ENCODE measurements at places on chromosomes 5 and 9. TPM values are rescaled to one million over a fixed set of nuclear protein-coding genes. Genes with fewer than 3 reads are reported as not detected.

CARD9 gene
- 3.0 TPM for total RNA-seq

DIAPH1 gene
- 23.3 TPM for total RNA-seq

GRCh38 chr9:68949271-68950000 is 64.5 kb downstream of the PRKACG start:
- no peak for DNase-seq

- no peak for DNase-seq
These were observed 39.1 kb upstream of the CPEB4 start for GRCh38 chr5:173848986-173849596.

GRCh38 chr5:90546216-90546837 is 12.3 kb upstream of the ADGRV1 start:
- peak; percentile 7 for DNase-seq

C1QTNF2 gene
- 12.3 TPM for total RNA-seq

GRCh38 chr5:176956756-176957155 is 49.8 kb downstream of the UIMC1 start:
- DNase-seq, result no peak

DNA sequence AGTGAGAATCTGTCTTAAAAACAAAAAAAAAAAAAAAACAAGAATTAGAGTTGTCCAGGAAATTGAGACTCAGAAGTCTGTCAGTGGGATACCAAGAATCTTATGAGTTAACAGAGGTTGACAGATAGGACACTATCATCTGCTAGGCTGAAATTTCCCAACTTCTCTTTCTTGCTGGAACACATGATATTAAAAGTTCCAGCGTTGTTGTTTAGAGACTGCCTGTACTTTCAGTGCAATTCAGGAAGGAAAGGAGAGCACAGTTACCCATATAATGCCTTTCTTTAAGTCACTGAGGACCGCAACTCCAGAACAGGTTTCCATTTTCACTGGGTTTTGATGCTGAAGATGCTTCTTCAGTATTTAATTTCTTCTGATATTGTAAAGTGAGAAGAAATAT is 13.5 kb downstream of the TRPM6 start:
- DNase-seq, result no peak

DNA sequence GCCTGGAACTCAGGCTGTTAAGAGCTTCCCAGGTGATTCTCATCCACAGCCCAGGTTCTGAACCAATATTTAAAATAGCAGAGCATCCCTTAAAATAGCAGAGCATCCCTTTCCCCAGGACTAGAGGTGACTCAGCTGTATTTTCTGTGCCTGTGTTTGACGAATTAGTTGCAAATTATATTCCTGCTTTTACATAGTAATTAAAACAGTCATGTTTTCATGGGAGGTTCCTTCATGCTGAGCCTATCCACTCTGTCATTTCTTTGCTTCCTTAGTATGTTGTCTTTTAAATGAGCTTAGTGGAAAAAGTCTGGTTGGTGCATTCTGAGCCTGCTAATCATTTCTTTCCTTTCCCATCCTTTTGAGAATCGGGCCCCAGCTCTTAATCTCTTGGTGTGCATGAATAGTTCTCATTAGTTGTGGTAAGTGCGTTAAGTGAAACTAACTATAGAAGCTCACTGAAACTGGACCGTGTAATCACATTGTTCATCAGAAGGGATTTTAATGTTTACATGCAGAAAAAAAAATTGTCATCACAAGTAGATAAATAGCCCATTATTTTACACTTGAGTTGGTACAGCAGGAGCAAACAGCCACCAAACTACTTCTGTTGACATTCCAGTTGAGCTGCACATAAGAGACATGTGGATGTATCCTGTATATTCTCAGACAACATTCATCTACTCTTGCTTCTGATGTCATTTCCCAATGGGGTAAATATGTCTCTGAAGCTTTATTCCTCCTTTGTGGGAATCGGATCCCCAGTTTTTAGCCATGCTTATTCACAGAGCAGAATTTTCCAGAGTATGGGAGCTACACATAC is 596.9 kb upstream of the WWC1 start:
- DNase-seq, result no peak

DNA sequence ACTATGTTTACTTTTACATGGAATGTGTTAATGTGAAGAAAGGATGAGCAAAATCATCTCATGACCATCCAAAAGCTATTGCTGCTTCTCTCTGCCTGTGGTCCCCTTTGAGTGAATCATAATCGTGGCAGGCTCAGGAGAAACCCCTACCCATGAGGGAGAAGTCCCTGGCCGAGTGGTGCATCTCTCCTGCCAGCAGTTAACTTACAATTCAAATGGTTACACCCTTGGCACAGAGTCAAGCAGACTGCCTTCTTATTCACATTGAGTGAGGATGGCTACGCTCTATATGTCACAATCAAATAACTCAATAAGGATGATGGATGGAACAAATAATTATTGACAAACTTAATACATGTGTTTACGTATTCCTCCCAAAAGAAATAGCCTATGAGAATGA is 179.1 kb downstream of the FGF1 start:
- peak; percentile 78 for DNase-seq

DNA sequence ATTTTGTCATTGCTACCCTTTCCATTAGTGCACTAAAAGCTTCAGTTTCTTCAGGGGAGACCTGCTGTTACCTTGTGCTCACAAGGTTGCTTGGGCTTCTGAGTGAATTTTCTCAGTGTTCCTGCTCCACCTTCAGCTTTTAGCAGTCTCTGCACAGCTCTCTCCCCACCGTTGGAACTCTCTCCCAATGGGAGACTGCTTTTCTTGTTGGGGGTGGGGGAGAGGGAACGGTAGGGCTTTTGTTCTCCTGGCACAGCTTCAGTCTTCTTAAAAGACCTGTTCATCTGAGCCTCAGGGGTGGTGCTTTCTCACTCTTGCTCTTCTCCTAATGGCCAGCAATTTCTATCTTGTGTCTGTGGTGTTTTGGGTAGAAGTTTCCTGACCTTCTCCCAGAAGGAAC is 915.7 kb downstream of the EFNA5 start:
- no peak for DNase-seq

DNA sequence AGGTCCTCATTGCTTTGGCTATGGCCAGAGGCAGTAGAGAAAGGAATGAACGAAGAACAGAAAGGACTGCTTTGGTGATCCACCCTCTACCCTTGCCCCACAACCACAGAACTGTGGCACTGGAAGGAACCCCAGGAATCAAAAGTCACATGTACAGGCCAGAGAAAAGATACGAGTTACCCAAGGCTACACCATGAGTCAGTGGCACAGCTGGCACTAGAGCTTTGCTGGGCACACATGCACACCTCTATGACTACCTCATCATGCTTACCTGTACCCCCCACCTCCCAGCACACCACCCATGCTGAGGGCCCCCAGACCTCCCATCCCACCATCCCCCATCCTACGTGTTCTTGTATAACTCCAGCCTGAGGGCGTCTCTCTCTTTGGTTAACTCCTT is 13.1 kb downstream of the GOLGA2 start:
- DNase-seq, result no peak

DNA sequence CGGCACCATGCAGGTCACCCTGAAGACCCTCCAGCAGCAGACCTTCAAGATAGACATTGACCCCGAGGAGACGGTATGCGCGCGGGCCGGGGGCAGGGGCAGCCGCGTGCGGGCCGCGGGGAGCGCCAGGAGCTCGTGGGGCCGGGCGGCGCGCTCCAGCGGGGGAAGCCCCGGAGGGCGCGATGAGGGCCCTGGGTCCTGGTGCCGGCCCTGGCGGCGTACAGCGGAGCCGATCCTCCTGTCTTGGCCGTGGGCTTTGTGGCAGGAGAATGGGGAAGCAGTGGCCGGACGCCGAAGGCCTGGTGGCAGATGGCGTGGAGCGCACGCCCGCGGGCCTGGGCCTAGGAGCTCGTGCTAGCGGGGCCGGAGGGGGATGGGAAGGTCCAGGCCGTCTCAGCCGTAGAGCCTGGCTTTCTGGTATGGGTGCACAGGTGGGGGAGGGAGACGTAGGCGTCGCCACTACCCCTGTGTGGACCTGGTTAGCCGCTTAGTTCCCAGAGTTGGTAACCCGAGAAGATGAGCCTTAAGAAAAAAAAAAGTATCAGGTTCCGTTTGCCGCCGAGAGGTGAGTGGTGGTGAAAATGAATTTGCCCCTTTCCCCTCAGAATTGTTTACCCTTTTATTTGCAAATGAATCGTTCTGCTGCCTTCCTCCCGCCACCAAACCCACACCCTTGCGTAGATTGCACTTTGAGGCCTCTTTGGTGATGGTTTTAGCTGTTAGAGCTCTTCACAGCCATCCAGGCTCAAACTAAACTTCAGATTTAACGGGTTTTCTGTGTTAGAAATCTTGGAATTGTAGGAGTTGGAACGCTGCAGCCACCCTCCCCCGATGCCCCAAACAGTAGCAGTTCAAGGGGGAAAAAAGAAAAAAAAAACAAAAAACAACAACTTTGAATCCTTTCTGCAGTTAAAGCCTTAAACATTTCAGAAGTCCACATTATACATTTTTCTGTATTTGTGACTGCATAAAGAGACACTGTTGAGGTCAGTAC is 841 bp downstream of the RAD23B start:
- peak; percentile 45 for DNase-seq

DNA sequence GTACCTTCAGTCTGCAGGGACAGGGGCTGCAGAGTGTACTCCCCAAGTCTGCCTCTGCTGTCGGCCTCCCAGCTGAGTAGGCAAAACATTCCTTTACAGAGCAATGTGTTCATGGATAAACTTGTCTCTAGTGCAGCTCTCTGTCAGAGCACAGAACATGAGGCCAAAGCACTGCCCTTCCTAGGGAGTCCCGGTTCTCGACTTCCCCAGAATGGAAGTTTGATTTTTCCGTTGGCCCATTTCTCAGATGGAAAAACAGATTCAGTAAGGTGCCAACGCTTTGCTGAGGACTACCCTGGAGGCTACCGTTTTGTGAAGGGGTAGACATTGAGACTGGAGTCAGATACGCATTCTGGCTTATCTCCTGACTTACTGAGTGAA is 422 bp upstream of the TRIM32 start:
- DNase-seq, result no peak

DNA sequence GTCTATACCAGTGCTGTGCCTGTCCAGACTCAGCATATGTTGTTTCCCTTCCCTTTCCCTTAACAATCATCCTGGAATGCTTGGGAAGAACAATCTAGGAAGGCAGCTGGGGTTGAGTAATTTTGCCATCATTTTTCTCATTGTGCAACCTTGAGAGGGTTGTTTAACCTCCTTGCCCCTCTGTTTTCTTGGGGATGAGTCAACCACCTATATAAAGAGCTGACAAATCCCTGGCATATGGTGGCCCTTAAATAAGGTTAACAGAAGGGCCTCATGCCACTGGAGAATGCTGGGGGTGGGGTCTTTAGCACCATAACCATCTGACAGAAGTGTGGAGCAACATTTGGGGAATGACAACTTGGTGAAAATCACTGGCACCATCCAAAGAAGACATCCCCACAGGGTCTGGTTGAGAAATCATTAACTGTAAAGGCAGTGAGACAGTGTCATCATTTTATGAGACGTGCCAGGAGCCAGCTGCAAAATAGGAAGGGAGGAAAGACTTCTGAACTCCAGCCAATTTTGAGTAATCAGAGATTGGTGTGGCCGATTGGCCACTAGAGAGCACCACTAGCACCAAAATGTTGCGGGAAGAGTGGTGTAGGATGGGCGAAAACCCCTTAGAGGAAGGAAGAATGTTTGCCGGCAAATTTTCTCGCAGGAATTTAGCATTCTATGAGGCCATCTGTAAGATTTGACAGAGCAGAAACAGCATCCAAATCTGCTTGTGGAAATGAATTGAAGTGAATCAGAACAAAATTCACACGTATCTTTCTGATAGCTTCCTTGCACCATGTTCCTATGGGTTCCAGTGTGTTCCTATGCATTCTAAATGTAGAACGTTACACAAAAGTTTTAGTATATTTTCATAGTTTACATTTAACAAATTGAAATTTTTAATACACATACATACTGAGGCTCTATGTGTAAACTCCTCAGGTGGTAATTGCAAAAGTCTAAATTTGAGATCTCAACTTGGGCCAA is 113.8 kb downstream of the MSX2 start:
- DNase-seq, result peak; percentile 44

GRCh38 chr9:13705918-13706317 is 426.4 kb upstream of the MPDZ start:
- DNase-seq, result peak; percentile 95

GRCh38 chr9:108093773-108094675 is 604.5 kb upstream of the KLF4 start:
- DNase-seq, result no peak
